ENCODE measurements at places on chromosomes 1 and 21. TPM values are rescaled to one million over a fixed set of nuclear protein-coding genes. Genes with fewer than 3 reads are reported as not detected.
A peak's percentile ranks its signal among the peaks of the same experiment; 100 is the strongest.

- DNase-seq = no peak
Measured at GRCh38 chr1:33007190-33008050, 29.3 kb downstream of the AK2 start.

DNA sequence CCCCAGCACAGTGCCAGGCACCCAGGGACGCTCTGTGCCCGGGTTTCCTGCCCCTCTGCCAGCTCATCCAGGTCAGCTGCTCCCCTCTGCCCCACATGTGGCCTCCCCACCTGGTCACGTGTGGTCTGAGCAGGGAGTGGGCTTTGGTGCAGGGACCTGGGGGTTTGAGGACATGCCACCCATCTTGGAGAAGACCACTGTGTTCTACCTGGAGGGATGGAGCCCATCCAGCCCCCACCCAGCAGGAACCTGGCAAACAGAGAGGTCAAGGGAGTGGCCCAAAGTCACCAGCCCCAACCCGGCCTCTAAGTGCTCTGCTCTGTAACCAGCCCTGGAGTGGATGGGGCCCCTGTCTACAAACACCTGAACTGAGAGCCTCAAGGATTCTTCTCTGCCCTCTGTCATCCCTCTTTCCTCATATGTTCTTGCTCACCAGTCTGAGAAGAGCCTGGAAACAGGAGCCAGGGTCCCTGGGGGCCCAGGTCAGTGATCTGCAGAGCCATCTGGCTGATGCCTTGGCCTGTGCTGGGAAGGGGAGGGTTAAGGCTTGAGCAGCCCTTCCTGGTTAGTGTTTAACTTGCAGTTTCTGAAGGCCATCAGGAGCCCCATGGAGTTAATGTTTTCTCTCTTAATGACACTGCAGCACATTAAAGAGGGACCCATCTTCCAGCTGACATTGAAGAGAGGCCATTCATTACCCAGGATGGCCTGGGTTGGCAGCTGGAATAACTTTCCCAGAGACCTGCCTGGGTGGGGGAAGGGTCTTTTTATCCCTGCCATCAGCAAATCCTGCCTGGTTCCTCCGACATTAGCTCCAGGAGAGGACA, 235.4 kb downstream of the PTPRU start:
- DNase-seq = no peak

The CRNN gene
- not detected for total RNA-seq

- DNase-seq = no peak
Measured at GRCh38 chr1:30028283-30028682, 695.1 kb downstream of the MATN1 start.

GRCh38 chr1:32702599-32703478, at the start of gene SYNC:
Gene SYNC (minus strand): TSS chr1:32702770. CDS start chr1:32702660, 110 bp downstream.
- peak; percentile 30 for DNase-seq

DNA sequence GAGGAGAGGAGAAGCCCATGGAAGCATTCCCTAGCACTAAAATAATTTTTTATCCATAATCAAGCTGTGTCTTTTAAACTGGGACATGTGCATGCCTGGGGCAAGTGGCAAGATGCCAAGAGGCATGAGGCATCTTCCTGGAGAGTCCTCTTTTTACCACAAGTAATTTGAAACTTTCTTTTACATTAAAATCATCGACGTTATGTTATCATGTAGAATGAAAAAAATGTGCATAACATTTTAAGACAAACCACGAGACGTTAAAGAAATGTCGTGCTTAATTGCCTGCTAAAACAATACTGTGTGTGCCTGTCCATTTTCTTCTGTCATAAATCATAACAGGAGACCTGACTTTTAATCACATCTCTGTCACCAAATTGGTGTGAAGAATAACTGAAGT, 1.5 kb downstream of the STYXL2 start:
- DNase-seq = no peak

Measured in activated B cell treated with CpG ODN at 0.5 μM for 24 hours (primary cell).